Activated T-helper 17 cell treated with anti-CD3 and anti-CD28 coated beads, Interleukin-2, amount 50 U/mL, for 72 hours (primary cell): ENCODE measurements at places on chromosomes 2 and 18.

GRCh38 chr18:56721491-56721890 lies 70.3 kb downstream of the WDR7 start:
- no peak for ATAC-seq

DNA sequence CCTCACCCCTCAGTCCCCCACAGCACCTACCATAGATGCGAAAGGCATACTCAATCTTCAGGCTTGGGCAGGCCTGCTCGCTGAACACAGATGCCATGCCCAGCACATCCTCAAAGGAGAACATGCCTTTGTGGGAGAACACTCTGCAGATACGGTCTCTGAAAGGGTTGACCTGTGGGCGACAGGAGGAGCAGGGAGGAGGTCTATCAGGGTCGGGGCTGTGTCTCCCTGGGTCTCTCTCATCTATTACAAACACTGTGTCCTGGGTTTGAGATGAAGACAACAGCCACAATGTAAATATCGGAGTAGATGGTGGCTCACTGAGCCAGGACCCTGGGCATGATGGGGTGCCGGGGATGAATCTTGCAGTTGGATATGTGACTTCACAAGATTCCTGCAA lies 46.0 kb downstream of the CIB4 start:
- ATAC-seq, result no peak

- ATAC-seq, result peak; percentile 71
These were observed 230.2 kb upstream of the TNP1 start for GRCh38 chr2:217090024-217090473.

GRCh38 chr2:46966576-46966975 lies 51.0 kb upstream of the MCFD2 start:
- no peak for ATAC-seq

- ATAC-seq, result no peak
These were observed 100.3 kb downstream of the CTIF start for GRCh38 chr18:48638896-48639771.

GRCh38 chr2:142306131-142306530 lies 175.3 kb upstream of the LRP1B start:
- no peak for ATAC-seq

DNA sequence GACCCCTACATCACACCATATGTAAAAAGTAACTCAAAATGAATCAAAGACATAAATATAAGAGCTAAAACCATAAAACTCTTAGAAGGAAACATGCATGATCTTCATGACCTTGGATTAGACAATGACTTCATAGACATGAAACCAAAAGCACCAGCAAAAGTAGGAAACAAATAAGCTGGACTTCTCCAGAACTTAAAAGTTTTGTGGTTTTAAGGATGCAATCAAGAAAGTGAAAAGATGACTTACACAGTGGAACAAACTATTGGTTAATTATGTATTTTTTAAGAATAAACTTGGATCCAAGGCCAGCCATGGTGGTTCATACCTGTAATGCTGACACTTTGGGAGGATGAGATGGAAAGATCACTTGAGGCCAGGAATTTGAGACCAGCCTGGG lies 150.2 kb downstream of the GALNT1 start:
- ATAC-seq, result no peak
